ENCODE measurements at places on chromosomes 2 and 18.

GRCh38 chr2:114044985-114045384 lies 155.1 kb downstream of the ACTR3 start:
- DNase-seq = no peak

- no peak for DNase-seq
Observed at GRCh38 chr2:160305081-160305750, 105.1 kb upstream of the ITGB6 start.

DNA sequence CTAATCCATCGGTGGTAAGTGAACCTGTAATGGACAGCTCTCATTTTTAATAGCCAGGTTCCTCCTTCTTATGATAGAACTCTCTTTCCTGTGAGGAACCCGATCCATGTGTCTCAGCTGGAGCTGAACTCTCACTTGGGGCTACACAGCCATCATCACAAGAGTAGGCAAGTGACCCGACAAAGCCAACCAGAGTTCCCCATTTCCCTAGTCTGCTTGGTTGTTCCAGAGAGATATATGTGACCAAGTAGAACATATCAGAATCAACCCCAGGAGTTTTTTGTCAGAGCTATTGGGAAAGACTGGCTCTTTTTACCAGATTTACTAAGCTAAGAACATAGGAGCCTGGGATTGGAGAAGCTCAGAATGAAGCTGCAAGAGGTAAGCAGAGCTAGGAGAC lies 14.6 kb upstream of the HNRNPLL start:
- no peak for DNase-seq

GRCh38 chr18:11570769-11571412 lies 38.5 kb upstream of the SLC35G4 start:
- no peak for DNase-seq

GRCh38 chr2:144032566-144032965 lies 487.4 kb downstream of the ZEB2 start:
- DNase-seq = no peak

DNA sequence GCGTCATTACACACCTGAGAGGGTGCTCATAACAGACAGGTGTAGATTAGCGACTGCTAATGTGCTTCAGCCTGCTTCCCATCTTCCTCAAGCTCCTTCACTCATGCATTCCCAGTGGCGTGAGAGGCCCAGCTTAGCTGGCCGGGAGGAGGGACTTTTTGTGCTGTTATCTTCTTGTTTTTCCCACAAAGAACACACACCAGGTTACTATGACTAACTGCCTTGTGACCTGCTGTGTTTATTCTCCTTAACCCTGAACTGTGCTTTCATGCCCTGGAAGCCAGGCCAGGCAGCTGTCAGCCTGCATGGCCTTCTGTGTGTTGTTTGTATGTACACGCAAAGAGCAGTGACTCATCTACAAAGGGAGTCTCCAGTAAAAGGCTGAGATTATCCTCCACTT lies 143.8 kb downstream of the PIEZO2 start:
- DNase-seq = no peak

- DNase-seq = no peak
Observed at GRCh38 chr2:25338401-25338800, 3.3 kb downstream of the DNMT3A start.

DNA sequence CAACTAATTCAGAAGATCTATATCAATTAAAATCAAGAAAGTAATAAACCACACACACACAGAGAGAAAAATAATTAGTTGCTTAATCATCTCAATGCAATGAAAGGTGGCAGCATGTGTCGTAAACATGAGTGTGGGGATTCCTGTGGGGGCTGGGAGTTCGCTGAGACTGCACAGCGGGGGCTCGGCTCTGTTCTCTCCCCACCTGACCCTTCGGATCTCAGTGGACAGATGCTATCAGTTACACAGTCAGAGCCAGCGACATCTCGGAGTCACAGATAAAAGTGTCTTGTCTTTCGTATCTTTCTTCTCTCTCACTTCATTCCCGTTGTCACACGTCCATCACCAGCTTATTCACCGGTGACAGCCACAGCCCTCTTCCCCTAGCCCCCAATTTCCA lies 37.1 kb downstream of the COLEC12 start:
- no peak for DNase-seq

DNA sequence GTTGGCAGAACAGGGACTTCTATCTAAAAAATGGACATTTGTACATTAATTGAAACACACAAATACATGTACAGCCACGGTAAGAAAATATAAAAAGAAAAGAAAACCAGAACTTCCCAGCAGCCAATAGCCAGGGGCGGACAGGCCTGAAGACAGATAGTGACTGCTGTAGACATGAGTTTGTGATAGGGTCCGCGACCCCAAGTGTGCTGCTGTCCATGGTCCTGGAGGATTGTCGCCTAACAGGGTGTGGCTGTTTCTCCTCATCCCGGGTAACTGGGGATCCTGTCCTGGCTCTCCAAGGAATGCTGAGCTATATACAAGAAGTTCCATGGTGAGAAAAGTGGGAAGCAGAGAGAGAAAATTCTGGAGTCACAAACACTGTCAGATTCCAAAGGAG lies 266.5 kb upstream of the SALL3 start:
- DNase-seq = no peak

DNA sequence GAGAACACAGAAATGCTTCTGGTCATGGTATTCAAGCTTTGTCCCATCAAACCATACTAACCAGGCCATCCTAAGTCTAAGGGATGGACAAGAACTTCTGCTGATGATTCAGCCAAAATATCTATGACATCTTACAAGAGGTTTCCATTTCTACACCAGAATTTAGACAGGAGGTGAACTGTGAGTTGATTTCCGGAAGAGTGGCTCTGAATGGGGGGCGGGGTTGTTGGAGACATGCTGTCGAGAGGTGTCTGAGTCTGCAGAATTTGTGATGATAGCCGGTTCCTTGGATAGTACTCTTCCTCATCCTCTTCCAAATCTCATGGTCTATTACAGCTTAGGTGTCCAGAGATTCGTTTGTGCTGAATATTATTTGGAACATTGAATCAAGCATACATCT lies 408.7 kb upstream of the TCF4 start:
- no peak for DNase-seq

DNA sequence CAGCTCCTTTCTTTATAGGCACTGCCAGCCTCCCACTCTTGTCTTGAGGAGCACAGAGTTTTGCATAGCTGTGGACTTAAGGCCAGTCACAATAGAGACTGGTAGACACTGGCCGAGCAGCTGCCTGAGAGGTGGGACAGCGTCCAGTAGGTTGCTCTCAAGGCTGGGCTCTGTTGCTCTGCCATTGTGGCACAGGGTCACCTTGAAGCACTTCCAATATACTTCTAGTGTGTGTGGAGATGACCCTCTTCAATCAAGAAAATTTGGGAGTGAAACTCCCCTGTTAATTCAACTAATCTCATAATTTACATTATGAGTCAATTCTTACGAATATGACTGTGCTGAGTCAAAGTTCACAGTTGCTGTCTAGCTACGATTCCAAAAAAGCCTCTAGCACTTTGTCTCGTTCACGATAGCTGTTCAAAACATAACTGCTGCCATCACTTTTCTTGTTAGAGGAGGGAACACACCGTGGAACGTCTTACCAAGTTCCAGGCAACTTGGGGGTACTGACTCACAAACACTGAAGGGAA lies 636.2 kb downstream of the EPHA4 start:
- no peak for DNase-seq

DNA sequence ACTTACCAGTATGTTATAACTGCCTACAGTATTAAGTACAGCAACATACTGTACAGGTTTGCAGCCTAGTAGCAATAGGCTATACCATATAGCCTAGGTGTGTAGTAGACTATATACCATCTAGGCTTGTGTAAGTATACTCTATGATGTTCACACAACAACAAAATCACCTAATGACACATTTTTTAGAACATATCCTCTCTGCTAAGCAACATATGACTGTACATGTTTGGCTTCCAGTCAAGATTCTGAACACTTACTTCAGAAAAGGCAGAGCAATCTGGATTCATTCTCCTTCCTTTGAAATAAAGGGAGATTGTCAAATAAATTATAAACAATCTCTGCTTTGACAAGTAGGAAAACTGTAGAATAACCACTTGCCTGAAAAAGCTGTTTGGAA lies 81.8 kb downstream of the EXOC6B start:
- no peak for DNase-seq

GRCh38 chr2:68176657-68177056 lies 19.0 kb downstream of the PNO1 start:
- DNase-seq = no peak

DNA sequence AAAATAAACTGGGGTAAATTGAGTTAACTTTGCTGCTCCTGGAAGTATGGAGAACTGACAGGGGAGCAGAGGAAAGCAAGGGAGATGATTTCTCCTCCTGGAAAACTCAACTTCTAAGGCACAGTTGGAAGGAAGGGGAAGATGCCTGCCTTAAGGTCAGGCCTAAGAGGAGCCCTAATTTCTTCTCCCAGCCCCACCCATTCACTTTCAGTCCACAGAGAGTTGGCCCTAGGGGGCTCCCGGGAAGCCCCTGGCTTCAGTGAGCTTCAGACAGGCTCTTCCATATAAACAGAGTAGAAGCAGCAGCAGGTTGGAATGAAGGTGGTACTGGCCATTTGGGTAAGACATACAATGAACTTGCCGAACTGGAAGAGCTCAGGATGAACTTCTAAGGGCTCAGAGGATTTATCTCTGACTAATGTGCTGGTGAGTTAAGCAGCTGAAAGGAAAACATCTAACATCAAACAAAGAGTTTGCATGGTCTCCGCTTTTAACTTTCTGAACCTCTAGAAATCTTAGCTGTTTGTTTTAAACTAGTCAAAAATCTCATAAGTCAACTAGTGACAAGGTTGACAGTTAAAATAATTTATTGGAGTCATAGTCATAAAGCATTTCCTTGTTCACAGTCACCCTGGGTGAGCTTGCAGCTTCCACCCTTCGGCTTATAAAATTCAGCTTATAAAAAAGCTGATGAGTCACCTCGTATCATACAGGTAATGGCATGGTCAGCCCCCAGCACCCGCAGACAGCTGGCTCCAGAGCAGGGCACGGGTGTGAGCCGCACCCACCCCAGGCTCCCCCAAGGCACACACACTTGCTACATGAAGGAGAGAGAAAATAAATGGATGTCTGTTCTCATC lies 9.8 kb downstream of the MALL start:
- no peak for DNase-seq

DNA sequence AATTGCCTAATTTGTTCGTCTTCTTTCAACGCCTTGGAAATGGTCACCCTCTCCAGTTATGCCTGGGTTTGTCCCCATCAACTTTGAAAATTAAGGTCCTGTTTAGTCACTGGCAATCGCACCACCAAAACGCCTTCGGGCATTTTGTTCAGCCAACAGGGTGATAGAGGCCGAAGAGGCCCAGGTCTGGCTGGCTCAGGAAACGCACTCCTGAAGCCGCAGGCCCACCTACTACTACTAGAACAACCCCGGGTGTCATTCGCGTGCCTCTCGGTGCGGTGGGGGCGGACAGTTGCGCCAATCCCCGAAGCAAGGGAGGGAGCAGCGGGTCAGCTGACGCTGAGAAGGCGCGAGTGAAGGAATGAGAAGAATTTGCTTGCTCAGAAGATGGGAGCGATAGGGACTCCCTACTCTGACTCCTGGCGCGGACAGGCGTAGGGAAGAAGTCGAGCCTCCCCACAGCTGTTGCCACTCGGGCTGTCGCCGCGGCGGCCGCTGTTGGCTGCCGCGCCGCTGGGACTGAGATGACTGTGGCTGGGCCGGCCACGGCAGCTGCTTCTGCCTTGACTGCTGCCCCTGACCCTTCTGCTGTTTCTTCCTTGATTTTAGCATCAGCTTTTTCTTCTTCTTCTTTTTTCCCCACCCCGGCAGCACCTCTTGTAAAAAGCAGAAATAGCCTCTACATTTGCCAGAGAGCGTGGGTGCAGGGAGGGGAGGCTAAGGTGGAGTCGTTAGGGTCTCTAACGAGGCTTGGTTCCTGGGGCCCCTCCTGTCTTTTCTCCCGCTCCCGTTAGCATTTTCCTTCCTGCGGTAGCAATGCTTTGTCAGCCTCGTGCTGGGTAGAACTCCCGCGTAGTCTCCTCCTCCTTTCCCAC lies 387.6 kb downstream of the FIGN start:
- no peak for DNase-seq

DNA sequence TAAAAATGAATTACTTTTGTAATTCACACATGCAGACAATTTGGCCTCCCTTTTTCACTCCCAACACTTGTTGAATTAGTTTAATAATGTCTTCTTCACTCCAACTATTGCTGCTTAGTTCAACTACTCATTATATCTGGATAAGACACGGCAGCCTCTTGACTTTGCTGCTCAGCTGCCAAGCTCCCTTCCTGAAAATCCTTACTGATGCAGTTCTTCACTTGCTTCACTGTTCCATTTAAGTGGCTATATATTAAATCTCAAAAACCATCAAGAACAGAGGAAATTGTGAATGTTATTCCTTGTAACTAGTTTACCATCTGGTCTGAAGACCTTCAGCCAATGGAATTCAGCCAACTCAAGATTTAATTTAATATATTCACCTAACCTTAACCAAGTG lies 127.1 kb downstream of the NCOA1 start:
- DNase-seq = no peak

DNA sequence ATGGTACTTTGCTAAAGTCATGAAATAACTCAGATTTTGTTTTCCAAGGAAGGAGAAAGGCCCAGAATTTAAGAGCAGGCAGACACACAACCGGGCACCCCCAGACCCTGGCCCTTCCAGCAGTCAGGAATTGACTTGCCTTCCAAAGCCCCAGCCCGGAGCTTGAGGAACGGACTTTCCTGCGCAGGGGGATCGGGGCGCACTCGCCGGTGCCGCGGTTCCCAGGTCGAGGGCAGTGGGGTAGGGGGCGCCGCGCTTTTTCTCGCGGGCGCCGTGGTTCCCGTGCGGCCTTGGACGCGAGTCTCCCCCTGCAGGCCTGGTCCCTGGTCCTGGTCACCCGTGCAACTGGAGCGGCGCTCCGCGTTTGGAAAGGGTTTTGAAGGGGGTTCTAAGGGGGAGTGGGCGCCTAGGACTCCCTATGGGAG lies 1.2 kb downstream of the ZNF236 start:
- no peak for DNase-seq

DNA sequence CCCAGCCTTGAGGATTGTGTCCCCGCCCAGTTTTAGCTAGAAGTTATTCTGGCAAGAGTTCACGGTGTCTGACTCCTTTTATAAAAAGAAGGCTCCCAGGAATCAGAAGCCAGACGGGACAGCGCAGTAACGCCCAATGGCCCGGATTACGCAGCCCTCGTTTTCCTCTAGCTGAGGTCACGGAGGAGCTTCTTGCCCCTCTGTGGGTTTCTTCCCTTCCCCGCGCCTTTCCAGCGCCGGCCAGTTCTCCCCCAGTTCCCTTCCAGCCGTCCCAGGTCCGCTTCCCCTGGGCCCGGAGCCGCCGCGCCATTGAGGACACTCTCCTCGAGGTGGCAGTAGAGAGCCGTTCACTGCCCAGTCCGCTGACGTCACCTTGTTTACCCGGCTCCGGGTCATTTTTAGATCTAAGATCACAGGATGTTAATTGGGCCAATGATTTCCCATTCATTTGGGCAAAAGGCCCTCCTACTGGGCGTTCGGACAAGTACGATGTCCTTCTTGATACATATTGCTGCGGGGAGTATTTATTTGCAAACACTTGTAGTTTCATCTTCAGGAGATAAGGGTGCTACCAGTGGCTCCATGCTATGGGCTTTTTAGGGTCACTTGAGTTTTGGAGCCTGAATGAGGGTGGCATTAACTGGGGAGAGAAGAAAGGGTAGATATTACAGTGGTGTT lies 81.5 kb upstream of the PPM1B start:
- peak; percentile 46 for DNase-seq

- DNase-seq = no peak
Observed at GRCh38 chr18:61402726-61403125, 69.5 kb downstream of the CDH20 start.

- DNase-seq = no peak
Observed at GRCh38 chr2:117436697-117437096, 377.8 kb upstream of the DDX18 start.

GRCh38 chr2:36058953-36059352 lies 296.6 kb upstream of the CRIM1 start:
- DNase-seq = no peak

Data from GOT3 (cell line).